ENCODE measurements at places on chromosomes 2 and 18.

DNA sequence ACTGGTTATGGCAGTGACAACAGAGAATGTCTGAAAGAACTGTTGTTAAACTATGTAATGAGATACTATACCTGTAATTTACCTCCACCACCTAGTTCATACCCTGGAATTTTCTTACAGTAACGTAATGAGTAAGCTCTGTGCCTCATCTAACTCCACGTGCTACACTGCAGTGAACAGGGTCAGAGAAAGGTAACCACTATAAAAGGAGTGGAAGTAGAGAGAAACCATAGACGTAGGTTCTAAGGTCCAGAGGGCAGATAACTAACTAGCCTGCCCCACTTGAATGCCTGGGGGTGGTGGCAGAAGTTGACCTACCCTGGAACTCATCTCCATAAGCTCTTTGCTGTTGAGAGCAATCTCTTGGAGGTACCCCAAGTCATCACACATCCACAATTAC, 32.0 kb upstream of the B4GALT6 start:
- no peak for DNase-seq

- no peak for DNase-seq
Measured at GRCh38 chr2:168819050-168819715, 16.7 kb downstream of the NOSTRIN start.

GRCh38 chr18:43159926-43160325, 44.4 kb upstream of the RIT2 start:
- DNase-seq: no peak

GRCh38 chr18:9454061-9454703, 21.1 kb upstream of the RALBP1 start:
- DNase-seq: no peak

GRCh38 chr18:7567474-7568425, 634 bp downstream of the PTPRM start:
- DNase-seq: no peak

- no peak for DNase-seq
Measured at GRCh38 chr2:232584238-232584637, 33.7 kb downstream of the EIF4E2 start.

DNA sequence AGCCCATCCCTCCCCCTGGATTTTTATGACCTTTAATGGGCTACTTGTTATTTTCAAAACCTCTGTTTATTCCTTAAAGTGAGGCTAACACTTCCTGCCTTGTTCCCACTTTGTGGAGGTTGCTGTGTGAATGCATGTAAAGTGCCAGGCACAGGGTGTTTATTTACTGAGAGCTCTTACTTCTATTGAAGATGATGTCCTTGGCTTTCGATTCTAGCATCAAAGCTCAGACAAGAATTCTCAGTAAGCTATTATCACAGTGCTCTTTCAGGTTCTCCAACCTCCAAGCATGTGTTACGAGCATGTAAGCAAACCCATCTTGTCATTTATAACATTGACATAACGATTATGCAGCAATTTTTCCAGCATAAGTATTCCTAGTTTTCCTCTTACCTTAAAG, 44.2 kb downstream of the DPYSL5 start:
- peak; percentile 12 for DNase-seq

DNA sequence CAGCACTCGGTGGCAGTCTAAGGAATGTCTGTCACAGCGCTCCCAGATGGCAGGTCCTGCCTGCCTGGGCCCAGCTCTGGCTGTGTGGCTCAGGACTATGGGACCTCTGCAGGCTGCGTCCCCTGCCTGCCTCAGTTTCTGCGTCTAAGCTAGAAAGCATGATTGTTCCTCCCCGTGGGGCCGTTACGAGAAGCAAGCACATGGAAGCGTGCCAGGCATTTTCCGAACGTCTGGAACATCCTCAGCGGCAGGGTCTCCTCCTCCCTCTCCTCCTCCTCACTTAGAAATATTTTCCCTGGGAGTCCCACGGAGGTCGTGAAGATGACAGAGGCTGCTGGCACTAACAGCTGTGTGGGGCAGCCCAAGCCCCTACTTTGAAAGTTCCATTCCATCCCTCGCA, 43.3 kb downstream of the LRRFIP1 start:
- DNase-seq: no peak

DNA sequence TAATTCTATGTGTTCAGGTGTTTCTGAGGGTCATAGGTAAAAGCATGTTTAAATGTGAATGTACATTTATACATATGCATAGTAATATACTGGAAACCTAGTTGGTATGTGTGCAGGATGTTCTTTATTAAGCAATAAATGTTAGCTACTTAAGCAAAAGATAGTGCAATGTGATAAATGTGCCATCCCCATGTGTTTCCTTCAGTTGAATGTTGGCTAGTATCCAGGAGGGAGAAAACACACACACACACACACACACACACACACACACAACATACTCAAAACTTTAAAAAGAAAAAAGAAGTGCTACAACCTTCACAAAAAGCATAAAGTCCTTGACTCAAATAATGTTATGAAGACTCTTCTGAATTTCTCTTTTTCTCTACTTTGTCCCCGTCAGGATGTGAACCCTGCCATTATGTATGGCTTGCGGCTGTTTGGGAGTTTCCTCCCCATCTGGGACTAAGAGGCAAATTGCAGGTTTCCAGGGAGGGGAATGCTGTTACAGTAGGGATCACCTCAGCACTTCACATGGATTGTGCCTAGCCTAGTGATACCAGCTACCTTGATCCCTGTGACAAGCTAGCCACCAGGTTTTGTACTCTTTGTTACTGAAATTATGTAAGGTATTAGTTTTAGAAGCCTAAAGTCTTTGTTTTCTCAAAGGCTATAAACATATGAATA, 82.6 kb downstream of the IKZF2 start:
- DNase-seq: no peak

DNA sequence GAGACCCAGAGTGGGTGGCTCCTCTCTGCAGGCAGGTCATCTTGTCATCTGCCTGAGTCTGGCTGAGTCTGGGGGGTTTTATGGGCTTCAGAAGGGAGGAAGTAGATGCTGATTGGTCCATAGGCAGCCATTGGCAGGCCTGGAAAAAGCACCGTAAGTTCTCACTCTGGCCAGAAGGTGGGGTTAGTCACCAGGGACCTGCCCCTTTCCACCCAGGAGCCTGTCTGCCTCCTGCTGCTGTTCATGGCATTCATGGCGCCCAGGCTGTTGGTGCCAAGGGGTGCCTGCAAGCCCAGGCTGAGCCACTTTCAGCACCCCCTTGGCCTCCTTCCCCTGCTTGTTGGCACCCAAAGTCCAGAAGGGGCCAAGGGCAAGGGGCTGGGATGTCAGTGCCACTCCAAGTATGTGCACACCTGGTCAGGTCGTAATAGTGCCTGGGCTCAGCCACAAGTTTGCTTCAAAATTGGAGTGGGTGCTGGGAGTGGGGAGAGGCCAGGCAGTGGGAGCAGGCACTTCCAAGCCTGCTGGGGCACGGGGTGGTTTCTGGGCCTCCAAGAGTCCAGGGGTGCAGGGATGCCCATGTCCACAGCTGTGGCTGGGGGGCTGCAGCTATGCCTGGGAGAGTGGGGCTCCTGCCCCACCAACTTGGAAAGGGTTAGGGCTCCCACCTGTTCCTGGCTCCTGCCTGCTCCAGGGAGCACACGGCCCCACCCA, 178.1 kb downstream of the FAM210A start:
- no peak for DNase-seq

- no peak for DNase-seq
Measured at GRCh38 chr2:127381762-127382161, 6.0 kb downstream of the MAP3K2 start.

- no peak for DNase-seq
Measured at GRCh38 chr2:168736649-168737445, 65.6 kb upstream of the NOSTRIN start.

GRCh38 chr2:203574824-203575223, 39.7 kb upstream of the RAPH1 start:
- no peak for DNase-seq

- no peak for DNase-seq
Measured at GRCh38 chr2:232588680-232589585, 38.4 kb downstream of the EIF4E2 start.

- DNase-seq: no peak
Measured at GRCh38 chr18:8081267-8081666, 514.2 kb downstream of the PTPRM start.

GRCh38 chr2:207353836-207354235, 175.9 kb upstream of the CREB1 start:
- DNase-seq: no peak

GRCh38 chr2:81194581-81194980, 890.0 kb upstream of the LRRTM1 start:
- DNase-seq: no peak

- DNase-seq: no peak
Measured at GRCh38 chr18:7021994-7022840, 95.4 kb downstream of the LAMA1 start.

GRCh38 chr2:170917957-170918356, 11.1 kb upstream of the GORASP2 start:
- no peak for DNase-seq

- DNase-seq: no peak
Measured at GRCh38 chr18:73168236-73168635, 300.4 kb upstream of the NETO1 start.

DNA sequence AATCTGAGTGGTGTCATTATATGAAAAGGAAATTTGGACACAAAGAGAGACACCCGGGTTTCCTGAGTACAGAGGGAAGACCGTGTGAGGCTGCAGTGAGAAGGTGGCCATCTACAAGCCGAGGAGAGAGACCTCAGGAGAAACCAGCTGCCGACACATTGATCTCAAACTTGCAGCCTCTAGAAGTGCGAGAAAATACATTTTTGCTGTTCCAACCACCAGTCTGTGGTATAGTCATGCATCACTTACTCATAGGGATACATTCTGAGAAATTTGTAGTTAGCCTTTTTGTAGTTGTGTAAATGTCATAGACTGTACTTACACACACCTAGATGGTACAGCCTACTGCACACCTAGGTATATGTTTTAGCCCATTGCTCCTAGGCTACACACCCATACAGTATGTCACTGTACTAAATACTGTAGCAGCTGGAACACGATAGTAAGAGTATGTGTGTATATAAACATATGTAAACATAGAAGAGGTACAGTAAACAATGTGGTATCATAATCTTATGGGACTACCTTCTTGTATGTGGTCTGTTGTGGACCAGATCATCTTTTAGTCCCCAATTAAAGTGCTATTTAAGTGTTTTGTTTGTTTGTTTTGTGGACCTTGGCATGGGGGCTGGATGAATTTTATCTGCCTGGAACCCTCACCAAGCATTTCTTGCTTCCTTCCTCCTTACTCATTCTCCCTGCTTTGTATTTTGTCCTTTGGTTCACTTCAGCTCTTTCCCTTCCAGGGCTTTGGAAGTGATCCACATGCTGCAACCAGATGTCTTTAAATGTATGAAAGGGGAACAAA, 38.3 kb upstream of the SESTD1 start:
- no peak for DNase-seq

DNA sequence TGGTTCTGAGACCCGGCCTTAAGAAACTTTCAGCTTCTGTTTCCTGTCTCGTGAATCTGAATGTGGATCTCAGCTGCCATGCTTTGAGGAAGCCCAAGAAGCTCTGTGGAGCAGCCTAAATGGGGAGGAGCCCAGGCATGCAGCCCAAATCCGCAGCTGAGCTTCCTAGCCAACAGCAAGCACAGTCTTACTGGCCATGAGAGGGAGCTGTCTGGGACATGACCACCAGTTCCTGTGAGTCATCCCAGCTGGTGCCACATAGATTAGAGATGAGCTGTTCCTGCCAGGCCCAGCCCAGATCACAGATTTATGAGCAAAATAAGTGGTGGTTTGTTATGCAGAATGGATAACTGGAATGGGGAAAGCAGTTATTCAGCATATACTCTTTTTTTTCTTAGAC, 224.4 kb upstream of the APCDD1 start:
- no peak for DNase-seq

DNA sequence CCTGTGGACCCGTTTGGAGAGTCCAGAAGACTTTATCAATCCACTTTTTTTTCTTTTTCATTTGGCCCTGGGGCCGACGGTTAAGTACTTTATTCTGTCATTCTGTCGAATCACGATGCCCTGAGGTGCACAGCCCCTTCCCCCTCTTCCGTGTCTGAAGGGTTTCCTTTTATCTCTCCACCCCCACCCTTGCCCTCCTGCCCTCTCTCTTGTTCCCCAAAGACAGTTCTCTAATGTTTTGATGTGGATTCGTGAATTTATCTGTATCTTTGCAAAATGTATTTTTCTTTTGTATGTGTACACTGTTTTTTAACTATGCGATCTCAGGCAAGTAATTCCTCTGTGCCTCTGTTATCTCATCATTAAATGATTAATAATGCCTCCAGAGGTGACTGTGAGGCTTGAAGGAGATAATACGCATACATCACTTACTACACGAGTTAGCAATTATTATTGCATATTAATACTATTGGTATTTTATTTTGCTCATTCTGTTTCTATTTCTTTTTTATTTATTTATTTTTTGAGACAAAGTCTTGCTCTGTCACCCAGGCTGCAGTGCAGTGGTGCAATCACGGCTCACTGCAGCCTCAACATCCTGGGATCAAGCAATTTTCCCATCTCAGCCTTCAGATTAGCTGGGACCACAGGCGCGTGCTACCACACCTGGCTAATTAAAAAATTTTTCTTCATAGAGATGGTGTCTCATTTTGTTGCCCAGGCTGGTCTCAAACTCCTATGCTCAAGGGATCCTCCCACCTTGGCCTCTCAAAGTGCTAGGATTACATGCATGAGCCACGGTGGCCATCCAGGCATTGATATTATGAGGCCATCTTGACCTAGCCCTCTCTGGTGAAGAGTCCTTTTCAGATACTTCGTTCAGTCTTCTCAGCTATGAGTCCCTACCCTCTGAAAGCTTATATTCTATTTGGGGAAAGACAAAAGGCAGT, 1.4 kb upstream of the CASP8 start:
- DNase-seq: no peak

- DNase-seq: no peak
Measured at GRCh38 chr2:105184420-105184819, 57.1 kb upstream of the GPR45 start.

DNA sequence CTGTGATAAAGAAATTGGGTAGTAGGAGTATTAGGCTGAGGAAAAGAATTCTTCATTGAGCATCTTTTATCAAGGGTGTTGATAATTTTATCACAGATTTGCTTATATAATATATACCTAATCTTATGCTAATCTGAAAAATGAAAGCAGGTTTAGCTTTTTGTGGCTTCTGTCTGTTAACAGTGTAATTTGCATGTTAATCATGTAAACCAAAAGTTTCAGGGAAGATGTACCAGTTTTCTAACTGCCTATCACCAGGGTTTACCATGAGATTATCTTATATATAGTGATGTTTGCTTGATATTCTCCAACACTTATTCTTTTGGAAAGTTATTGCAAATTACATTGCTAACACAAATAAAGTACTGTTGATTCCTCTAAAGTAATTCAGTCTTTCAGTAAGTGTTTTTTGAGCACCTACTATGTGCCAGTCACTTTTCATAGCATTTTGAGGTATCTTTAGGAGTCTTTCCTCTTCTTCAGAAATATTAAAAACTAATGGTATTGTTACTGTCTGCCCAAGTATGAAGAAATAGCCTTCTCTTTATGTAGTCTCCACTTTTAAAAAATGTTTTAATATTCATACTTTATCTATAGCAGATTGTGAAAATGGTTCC, 41.6 kb downstream of the GCC2 start:
- DNase-seq: no peak

- DNase-seq: no peak
Measured at GRCh38 chr18:10453806-10454680, at the start of gene APCDD1. Gene APCDD1 (plus strand): TSS chr18:10454635. CDS start chr18:10454982, 347 bp downstream.

All from NCI-H1417 treated with DMSO at 0.1 percent for 48 hours (cell line).